ENCODE measurements at places on chromosomes 1 and 21.

GRCh38 chr21:40466893-40467483 is 380.0 kb downstream of the DSCAM start:
- DNase-seq = no peak

DNA sequence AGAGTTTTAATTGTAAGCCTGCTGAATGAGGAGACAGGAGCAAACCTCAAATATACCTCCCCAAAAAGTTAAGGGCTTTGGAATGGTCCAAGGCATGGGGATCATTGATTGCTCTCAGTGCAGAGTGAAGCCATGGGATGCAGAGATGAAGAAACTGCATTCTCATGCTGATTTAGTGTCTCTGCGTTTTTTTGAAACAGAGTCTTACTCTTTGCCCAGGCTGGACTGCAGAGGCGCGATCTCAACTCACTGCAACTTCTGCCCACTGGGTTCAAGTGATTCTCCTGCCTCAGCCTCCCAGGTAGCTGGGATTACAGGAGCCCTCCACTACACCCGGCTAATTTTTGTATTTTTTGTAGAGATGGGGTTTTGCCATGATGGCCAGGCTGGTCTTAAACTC is 99.3 kb upstream of the ETV3 start:
- no peak for DNase-seq

DNA sequence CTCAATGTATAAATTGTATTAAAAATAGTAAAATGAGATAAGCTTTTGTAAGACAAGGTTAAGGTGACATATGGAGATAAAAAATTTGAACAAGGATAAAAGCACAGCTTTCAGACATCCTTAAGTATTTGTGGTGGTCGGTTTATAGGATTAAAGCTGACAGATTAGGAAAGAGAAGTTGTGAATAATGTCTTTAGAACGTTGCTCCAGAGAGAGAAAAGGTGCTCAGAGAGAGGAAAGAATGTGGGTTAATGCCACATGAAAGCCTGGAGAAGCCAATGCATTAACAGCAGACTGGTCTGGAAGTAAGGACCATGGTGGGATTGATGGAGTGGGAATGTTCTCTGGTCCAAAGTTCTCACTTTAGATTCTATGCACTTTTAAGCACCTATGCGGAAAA is 44.8 kb downstream of the ATP6V1G3 start:
- DNase-seq = no peak

- DNase-seq = peak; percentile 39
Observed at GRCh38 chr1:21534674-21535378, 25.6 kb downstream of the ALPL start.

Measured in mucosa of gallbladder (tissue), 1 donor.